Heart left ventricle (tissue), 16 donors: ENCODE measurements at places on chromosomes 7 and 10. TPM values are rescaled to one million over a fixed set of nuclear protein-coding genes. Genes with fewer than 3 reads are reported as not detected.

Gene FRMPD2
- not detected for polyA plus RNA-seq

Gene LOXL4
- 13.5 TPM for polyA plus RNA-seq

Gene PKD2L1
- polyA plus RNA-seq, result not detected

DNA sequence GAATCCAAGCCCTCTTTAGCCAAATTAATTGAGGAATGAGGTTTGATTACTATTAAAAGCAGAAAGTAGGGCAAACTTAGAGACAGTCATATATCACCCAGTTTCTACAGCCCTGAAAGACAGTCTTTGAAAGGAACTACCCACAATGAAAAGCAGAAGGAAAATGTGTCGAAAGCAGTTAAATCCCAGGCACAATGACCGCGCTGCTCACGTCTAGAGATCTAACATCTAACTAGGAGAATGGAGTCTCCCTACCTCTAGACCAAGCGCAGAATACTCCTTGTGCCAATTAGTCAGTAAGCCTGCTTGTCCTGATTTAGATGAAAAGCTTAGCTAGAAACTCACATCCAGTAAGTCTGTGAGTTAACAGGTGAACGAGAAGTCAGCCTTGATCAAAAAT, 350.0 kb downstream of the FGFR2 start:
- no peak for DNase-seq

GRCh38 chr10:101762736-101763135, 13.2 kb downstream of the FGF8 start:
- no peak for DNase-seq

GRCh38 chr10:110303681-110304080, 1.0 kb downstream of the SMNDC1 start:
- DNase-seq, result no peak

GRCh38 chr7:133674079-133674763, 421.3 kb downstream of the EXOC4 start:
- no peak for DNase-seq

DNA sequence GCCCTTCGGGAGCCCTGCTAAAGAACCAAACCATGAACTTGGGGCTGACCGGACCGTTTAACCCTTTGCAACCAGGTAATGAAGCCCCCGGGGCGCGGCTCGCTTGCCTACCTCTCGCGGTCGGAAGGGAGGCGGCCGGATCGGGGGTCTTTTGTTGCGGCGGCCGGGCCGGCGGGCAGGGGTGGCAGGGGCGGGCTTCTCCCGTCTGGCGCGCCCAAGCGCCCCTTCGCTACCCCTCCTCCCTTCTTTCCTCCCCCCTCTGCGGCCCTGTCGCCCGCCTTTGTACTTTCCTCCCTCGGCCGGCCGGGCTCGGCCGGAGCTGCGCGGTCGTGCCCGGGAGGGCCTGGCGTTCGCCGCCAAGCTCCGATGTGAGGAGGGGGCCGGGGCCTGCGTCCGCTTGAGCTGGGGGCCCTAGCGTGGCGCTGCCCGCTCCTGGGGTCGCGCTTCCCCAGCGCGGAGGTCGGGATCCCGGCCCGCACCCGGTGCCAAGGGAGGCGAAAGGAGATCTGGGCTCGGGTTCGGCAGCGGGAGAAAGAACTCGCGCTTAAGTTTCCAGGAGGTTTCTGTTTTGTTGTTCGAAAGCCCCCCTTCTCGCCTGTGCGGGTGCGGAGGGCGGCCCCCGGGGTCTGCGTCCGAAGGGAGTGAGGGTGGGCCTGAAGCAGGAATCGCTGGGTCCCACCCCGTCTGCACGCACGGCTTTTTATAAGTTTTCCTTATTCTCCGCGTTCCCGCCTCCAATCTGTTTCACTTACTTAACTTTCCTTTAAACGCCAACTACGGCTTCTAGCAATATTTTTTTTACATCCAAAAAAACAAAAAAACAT, 436.8 kb upstream of the GALNT17 start:
- DNase-seq, result peak; percentile 16

- DNase-seq, result peak; percentile 81
These were observed 11.0 kb upstream of the LFNG start for GRCh38 chr7:2508327-2509215.

DNA sequence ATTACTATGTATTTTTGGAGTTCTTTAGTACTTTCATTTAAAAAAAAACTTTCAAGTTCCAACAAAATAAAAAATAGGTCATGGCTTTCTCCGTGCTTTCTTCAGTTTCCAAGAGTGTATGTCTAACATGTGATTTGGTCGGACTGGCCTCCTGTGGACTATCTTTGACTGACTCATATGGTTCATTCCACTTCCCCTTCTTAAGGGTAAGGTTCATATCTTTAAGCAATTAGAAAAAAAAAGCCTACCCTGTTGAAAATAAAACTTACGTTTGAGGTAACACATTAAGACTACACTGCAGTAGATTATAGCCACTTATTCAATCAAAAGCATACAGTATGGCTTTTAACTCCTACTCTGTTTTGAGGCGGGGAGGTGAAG, 112.8 kb upstream of the AHR start:
- no peak for DNase-seq
